AG08396 (cell line): ENCODE measurements at places on chromosomes 5 and 9.

DNA sequence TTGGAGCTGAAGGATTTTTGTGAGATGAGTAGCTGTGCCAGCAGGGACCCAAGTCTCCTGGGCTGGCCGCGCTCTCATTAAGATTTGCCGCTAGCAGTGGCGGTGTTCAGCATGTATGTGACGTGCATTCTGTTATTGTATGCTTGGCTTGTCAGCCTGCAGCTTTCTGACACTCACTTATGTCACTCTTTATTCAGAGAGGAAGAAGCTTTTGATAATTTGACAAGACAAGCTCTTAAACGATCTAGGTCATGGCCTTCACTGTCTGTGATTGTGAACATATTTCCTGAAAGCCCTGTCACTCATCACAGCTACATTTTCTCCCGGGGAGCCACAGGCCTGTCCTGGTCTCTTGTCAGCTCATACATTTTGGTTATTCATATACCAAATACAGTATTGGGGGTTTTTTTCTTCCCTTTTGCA lies 98.2 kb upstream of the GRHPR start:
- DNase-seq, result no peak

DNA sequence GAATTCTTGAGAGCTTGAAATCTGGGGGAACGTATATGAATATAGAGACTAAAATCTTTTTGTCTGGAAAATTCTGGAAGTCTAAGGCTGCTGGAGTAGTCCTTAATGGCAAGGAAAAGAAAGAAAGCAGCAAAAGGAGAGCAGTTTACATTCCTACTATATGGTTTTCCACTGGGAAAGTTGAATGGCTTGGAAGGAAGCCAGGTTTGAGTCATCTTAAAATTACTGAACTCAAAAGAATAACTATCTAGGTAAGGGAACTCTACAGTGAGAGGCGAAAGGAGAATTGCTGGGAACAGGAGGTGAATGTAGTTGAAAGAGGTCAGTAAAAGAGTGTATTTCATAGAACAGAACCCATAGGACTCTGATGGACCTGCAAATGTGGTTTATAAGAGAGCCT lies 258.1 kb upstream of the EDIL3 start:
- DNase-seq, result no peak

- no peak for DNase-seq
These were observed 447.0 kb downstream of the PLK2 start for GRCh38 chr5:58012801-58013315.

DNA sequence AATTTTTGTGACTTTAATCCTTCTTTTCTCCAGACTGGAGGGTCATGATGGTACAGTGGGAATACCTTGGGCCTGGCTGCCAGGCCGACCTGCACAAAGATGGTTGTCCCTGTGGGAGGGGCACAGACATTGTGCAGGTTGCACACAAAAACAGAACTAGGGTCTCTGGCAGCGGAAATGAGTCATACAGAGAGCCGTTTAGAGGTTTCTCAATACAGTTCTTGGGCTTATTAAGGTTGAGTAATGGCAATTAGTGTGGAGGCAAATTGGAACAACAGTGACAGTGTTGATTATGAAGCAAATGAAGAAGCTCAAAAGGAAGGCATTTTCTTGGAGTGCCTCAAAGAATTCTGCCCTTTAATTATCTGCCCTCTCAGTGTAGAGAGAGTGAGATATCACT lies 173.6 kb downstream of the TENT4A start:
- no peak for DNase-seq

DNA sequence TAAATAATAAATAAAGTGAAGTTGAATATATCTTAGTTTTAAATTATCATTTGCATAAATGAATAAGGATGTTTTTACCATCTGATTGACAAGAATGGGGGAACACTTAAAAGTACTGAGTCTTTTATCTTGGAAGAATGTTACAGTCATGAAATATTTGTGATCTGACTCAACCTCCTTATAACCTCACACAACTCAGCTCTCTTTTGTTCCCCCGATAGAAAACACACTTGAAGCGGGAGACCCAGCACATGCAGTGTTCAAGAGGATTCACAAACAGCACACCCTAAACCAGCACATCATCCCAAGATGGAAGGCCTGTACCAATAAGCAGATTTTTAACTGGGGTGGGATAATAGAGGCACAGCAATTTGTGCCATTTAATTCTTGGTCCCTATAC lies 15.5 kb downstream of the BAAT start:
- no peak for DNase-seq

DNA sequence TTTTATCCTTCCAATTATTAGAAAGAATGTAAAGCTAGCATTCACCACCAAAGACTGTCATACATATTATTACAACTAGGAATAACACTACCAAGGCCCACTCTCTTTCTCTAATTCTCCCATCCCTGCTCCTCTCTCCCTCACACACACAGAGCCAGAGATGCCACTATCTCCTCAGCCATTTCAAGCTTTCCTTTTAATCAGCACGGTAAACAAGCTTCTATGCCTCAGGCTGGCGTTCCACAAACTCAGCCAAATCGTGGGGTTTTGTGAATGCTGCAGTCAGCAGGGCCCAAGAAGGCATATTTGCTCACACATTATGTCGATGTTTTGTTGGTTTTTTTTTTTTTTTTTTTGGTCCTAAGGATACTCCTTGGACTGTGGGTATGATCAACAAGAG lies 979.9 kb upstream of the DMAC1 start:
- no peak for DNase-seq

DNA sequence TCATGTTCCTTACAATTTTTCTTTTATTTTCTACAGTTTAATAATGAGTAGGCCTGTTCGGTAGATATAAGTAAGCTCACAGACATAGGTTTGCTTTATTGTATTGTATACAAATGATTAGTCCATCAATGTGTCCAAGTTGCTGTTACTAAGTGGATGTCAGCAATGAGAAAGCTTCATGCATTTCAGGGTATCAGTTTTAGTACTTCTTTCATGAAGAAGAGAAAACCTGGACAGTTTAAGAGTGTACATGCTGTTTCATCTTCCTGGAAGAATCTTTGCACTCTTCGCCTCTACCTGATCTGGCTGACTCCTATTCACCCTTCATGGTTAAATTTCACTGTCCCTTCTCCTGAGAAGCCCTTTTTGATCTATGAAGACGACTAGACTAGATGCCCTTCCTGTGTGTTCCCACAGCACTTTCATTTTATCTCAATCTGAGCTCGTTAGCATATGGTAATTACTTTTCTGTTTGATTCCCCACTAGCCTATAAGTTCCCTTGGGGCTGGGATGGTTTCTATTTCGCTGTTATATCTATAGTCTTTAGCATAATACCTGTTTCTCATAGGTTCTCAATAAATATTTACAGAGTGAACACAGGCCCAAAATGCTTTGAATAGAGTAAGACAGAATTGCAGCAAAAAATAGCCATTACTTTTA lies 70.7 kb downstream of the CETN3 start:
- no peak for DNase-seq

- no peak for DNase-seq
These were observed 89.0 kb downstream of the DCP2 start for GRCh38 chr5:113065626-113066025.

GRCh38 chr5:107636555-107636954 lies 34.2 kb downstream of the EFNA5 start:
- no peak for DNase-seq

- DNase-seq, result no peak
These were observed 12.2 kb upstream of the ELL2 start for GRCh38 chr5:95973793-95974325.

DNA sequence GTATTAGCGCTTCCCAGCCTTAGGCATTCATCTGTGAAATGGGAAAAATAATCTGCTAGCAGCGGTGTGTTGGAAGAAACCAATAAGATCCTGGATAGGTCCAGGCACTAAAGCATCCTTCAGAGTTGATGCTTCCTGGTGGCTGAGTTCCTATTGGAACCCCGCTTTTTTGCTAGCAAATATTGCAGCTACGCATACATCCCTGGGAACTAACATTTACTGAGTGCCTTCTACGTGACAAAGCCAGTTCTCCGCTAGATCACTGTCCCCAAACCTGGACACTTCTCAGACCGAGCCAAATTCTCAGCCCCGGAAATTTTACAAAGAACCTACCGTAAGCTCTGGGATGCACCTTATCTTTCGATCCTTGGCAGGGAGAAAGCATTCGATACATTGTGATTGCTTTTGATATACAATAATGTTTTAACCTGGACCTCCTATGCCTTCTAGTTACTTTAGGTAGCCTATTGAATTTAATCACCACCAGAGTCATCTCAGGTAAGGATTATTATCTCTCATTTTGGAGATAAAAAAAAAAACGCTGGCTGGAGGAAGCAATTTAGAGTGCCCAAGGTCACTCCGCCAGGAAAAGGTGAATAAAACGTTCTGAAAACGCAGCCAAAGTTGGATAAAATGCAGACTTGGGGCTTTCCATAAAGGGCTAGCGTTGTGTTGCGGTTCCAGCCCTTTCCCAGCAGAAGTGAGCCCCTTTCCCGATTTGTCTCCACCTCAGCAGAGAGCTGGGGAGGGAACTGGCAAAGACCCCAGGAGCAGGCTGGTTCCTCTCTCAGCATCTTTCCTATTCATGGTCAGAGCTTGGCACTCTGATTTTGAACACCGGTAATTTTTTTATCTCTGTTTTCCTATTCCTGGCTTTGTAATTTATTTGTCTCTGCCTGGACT lies 2.6 kb upstream of the MSX2 start:
- DNase-seq, result no peak

GRCh38 chr5:159619826-159620225 lies 289.5 kb upstream of the IL12B start:
- DNase-seq, result no peak

DNA sequence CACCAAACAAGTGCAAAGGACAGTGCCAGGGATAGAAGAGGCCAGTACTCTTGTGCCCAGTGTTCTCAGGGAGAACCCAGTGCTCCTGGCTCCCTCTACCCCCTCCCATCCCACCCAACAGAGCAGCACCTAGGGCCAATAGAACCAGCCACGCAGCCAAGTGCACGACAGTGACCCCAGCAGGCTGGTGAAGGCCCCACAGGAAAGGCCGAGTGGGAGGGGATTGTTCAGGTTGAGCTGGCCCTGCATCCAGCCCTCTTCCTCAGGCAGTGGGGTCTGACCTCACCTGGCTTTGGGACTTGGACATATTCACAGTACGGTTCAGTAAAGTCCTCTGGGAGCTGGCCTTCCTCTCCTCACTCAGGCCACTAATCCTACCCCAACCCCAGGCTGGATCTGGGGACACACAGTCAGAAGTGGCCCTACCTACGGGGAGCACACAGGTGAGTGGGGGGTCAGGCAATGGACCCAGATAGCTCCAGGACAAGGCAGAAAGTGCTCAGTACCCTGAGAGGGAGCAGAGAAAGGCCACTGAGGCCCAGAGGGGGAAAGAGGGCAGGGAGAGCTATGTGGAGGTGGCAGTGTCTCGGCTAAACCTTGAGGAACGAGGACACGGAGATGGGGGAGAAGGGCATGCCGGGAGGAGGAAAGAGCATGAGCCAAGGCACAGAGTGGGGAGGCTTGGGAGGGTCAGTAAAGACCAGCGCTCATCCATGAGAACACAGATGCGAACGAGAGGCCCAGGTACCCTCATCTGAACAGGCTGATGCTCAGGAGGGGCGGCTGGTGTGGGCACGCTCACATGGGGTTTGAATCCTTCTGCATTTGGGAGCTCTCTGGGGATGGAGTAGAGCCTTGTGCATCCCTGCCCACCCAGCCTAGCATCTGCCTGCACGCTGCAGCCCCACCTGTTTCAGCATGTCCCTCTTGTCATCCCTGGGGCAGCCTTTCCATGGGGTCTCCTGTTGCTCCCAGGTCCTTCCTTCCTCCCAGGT lies 25.6 kb downstream of the POLR1E start:
- DNase-seq, result no peak

- no peak for DNase-seq
These were observed 395.6 kb upstream of the MPDZ start for GRCh38 chr9:13674926-13675637.

DNA sequence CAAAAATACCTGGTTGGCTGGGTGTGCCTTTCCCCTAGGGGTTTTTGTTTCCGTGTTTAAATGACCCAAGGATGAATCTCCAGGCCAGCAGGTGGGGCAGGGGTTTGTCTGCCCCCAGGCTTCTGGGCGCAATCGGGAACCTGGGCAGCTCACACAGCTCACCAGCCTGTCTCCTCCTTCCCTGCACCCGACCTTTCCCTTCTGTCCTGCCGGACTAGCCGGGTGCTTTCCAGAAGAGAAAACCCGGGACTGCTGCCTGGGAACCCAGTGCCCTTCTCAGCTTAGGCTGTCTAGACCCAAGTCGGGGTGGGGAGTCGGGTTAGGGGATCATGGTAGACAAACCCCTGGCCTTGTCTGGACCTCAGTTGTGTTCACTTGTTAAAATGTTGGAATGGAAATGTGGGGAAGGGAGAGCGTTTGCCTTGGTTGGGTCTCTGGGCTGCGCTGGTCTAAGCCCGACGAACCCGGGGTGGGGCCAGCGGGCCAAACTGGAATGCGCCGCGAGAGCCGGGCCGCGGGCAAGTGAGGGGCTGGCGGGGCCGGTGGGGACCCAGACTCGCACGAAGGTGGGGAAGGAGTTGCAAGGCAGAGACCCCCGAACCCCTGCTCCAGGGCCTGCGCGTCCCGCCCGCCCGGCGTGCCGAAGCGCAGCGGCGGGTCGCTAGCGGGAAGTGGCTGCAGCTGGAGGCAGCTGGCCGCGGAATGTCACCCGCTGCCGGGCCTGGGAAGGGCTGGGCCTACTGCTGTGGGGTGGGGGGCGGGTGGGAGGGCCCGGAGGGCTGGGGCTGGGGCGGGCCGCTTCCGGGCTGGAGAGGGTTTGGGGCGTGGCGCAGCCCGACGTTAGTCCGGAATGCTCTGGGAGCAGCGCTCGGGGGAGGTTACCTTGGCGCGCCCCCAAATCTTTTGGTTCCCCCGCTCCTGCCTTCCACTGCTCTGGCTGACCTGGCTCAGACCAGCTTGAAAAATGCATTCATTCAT lies 84.6 kb downstream of the DAB2IP start:
- peak; percentile 90 for DNase-seq

DNA sequence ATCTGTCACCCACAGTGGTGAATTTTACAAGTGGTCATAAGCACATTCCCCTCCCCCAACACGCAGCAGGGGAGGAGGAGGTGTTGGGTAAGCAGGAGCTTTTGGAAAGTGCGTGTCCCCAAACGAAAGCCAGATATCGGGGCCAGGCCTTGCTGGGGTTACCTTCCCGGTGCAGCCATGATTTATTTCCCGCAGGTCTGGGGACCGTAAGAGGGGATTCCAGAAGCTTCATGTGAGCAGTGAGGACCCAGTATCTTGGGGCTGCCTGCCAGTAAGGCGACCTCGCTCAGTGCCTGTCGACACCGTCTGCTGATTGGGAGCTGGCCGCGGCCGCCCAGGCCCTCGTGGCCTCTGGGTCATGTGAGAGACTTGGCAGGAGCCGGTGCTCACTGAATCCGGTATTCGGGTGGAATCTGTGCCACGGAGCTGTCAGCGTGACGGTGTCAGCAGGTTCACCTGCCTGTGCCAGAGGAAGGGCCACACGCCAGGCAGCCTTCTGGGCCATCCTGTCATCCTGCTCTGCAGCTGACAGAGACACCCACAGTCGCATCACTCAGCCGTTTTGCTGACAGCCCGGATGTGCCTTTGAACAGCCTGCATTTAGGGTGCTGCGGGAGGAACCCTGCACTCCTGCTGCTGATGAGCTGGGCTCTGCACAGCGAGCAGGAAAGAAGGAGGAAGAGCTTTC lies 37.3 kb downstream of the SEC61B start:
- DNase-seq, result peak; percentile 33
